ENCODE measurements at places on chromosomes 2 and 18. TPM values are rescaled to one million over a fixed set of nuclear protein-coding genes. Genes with fewer than 3 reads are reported as not detected.

DNA sequence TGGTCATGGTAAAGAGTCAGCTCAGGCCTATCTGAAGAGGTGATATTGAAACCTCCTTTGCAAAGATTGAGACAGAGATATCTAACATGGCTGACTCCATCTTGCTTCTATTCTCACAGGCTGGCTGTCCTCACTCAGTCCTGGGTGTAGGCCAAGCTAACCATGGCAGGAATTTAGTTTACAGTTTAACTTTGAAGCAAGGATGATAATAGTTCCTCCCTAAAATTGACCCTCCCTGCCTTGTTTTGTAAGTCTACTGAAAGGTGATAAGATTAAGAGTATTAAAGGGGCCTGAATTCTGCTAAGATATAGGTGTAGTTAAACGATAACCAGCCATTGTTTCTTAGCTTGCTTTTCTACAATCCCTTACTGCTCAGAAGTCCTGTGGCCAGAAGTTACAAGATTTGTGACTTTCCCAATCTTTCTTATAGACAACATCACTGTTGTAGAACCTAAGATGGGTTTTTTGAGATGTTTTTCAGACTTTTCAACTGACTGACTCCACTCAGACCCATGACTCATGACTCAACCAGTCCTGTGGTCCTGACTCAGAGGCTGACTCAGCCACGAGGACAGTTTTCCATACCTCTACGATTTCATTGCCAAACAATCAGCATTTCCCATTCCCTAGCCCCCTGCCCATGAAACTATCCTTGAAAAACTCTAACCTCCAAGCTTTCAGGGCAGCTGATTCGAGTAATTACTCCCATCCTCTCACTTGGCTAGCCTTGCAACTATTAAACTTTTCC is 195.7 kb upstream of the SESTD1 start:
- H3K27me3 ChIP-seq, result no peaks in the 10 kb centered on the region
- peaks cover 28% of the 10 kb centered on the region for H3K36me3 ChIP-seq
- no peak overlapping the region for H3K27ac ChIP-seq
- no peak overlapping the region for H3K4me3 ChIP-seq
- no peaks in the 10 kb centered on the region for H3K4me1 ChIP-seq

NAT8 gene
- not detected for total RNA-seq

GRCh38 chr2:146220957-146221356 is 1623.9 kb upstream of the ACVR2A start:
- DNase-seq, result no peak
- no peak overlapping the region for H3K27ac ChIP-seq
- no peaks in the 10 kb centered on the region for H3K4me1 ChIP-seq
- H3K4me3 ChIP-seq, result no peak overlapping the region

GRCh38 chr2:224671731-224672130 is 44.4 kb downstream of the CCDC195 start:
- H3K4me1 ChIP-seq, result peaks cover 5% of the 10 kb centered on the region
- no peak for DNase-seq
- no peak overlapping the region for H3K4me3 ChIP-seq
- no peaks in the 10 kb centered on the region for H3K36me3 ChIP-seq

GRCh38 chr2:53477517-53477916 is 290.1 kb upstream of the CHAC2 start:
- no peaks in the 10 kb centered on the region for H3K27me3 ChIP-seq
- DNase-seq, result no peak
- peaks cover 3% of the 10 kb centered on the region for H3K36me3 ChIP-seq

DNA sequence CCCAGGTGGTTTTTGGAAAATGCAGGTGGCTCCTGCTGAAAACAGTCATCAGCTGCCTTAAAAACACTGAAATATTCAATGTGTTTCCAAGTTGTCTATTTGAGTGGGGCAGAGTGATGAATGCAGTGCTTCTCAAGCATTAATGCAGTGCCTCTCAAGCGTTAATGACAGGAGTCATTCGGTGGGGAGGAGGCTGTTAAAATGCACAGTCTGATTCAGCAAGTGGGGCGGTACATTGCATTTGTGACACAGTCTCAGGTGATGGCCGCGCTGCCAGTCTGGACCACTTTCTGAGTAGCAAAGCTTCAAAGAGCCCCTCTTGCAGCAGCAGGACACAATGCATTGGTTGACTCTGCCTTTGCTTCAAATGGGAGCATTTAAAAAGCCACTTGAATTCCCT is 231.4 kb upstream of the RGPD4 start:
- H3K4me3 ChIP-seq, result no peak overlapping the region
- no peaks in the 10 kb centered on the region for H3K36me3 ChIP-seq
- DNase-seq, result no peak
- H3K27me3 ChIP-seq, result no peaks in the 10 kb centered on the region

LCT gene
- not detected for total RNA-seq

DNA sequence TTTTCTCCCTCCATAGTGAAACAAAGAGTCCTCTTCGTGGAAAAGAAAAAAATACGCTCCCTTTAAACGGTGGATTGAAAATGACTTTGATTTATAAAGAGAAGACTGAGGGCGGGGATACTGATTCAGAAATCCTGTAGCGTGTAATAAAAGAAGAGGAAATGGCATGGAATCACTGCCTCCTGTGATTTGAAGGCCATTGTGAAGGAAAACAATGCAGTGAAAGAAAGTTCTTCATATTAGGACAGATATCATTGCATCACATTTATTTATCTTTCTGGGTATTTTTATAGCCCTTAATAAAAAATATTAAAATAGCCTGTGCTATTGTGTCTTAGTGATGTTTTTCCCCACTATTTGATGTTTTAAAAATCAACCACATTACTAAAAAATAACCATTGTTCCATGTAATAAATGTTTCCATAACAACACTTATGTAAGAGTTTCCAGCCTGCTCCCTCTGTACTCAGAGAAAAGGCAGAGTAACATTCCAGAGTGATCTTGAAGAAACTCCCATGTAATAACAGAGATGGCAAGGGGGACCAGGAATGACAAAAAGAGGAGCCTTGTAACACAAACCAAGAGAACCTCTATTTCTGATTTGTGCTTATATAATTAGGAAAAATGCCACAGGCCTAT is 8.0 kb downstream of the MRPL33 start:
- DNase-seq, result no peak
- H3K4me3 ChIP-seq, result no peak overlapping the region
- no peaks in the 10 kb centered on the region for H3K4me1 ChIP-seq
- no peak overlapping the region for H3K27ac ChIP-seq
- H3K36me3 ChIP-seq, result peaks cover 15% of the 10 kb centered on the region

DNA sequence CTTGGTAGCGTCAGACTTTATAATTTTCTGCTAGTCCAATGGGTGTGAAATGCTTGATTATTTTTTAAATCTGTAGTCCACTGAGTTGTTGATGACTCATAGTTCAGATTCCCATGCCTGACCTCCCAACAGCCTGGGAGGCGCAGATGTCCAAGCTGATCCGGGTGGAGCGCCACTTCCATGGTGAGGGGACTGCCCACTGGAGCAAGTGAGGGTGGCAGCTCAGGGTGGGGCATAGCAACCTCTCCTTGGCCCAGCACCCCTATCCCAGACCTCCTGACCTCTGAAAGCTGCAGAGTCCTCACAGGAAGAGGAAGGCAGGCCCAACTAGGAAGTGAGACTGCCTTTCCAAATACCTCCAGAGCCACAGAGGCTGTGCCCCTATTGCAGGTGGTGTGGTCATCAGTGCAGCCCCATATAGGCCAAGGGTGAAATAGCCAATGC is 4.4 kb downstream of the MAL start:
- no peak overlapping the region for H3K27ac ChIP-seq
- H3K27me3 ChIP-seq, result peaks cover 53% of the 10 kb centered on the region
- DNase-seq, result no peak
- no peaks in the 10 kb centered on the region for H3K36me3 ChIP-seq
- H3K4me1 ChIP-seq, result peaks cover 19% of the 10 kb centered on the region
- no peak overlapping the region for H3K4me3 ChIP-seq

- no peak for DNase-seq
- H3K4me3 ChIP-seq, result no peak overlapping the region
- H3K4me1 ChIP-seq, result peaks cover 3% of the 10 kb centered on the region
- H3K27me3 ChIP-seq, result no peaks in the 10 kb centered on the region
- H3K27ac ChIP-seq, result no peak overlapping the region
These were observed 44.3 kb upstream of the AGAP1 start for GRCh38 chr2:235449568-235449967.

GRCh38 chr2:30705711-30706533 is 101.3 kb downstream of the CAPN13 start:
- H3K4me1 ChIP-seq, result no peaks in the 10 kb centered on the region
- no peak overlapping the region for H3K4me3 ChIP-seq
- no peak overlapping the region for H3K27ac ChIP-seq

DNA sequence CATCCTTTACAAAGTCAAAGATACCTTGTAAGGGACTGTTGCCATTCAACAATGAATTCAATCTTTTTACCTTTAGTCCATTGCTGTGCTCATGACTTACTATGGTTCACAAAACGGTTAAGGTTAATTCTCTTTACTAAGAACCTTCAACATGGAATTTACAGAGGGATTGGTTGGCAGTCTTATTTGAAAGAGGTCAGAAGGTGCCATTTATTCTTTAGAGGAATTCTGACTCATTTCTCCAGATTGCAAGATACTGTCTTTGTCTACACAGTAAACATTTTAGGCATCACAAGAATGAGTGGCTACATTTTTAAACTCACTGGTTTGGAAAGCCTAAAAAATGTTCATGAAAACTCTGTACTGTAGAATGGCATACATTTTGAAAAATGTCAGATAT is 17.4 kb downstream of the KCNH7 start:
- H3K27ac ChIP-seq, result no peak overlapping the region
- no peaks in the 10 kb centered on the region for H3K27me3 ChIP-seq
- H3K4me1 ChIP-seq, result peaks cover 12% of the 10 kb centered on the region
- no peak for DNase-seq
- H3K36me3 ChIP-seq, result no peaks in the 10 kb centered on the region

DNA sequence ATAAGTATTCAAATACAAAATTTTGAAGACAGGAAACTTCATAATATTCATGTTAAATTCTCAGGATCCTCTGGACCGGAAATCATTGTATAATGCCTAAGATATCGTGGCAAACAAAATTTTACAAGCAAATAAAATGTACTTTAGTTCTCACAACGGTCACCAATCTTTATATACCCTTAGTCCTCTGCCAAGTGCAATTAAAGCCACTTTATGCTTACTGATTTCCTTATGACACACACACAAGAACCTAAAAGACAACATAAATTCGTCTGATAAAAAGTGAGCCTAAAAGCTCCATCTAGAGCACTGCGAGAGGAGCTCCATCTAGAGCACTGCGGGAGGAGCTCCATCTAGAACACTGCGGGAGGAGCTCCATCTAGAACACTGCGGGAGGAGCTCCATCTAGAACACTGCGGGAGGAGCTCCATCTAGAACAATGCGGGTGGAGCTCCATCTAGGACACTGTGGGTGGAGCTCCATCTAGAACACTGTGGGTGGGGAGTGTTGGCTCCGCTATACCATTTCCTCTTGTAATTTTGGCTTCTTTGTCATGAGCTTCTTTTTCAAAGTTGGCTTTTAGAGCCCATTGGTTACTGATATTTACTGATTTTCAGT is 15.9 kb downstream of the ATP8B1 start:
- no peak for DNase-seq
- H3K4me1 ChIP-seq, result peaks cover 7% of the 10 kb centered on the region
- no peaks in the 10 kb centered on the region for H3K36me3 ChIP-seq

STARD7 gene
- total RNA-seq, result 199 TPM

GRCh38 chr2:2703762-2704427 is 372.8 kb upstream of the MYT1L start:
- DNase-seq, result no peak
- H3K27me3 ChIP-seq, result no peaks in the 10 kb centered on the region
- H3K36me3 ChIP-seq, result no peaks in the 10 kb centered on the region
- H3K4me1 ChIP-seq, result peaks cover 51% of the 10 kb centered on the region

ZSWIM2 gene
- total RNA-seq, result not detected

DNA sequence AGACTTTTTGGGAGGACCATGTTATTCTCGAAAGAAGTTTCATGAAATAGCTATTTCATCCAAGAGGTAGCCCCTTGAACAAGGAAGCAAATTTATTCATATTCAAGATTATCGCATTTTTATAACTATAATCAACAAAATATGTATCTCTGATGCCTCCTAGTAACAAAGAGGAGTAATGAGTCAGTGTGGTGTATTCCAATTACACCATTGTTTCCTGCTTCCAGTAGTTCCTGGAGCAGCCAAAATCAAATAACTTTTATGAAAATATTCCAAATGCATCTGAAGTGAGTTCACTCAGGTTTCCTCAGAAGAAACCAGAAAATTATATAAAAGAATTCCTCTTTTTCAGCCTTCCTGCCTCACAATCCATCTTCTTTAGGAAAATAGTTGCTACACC is 43.0 kb downstream of the ANKRD36B start:
- H3K4me1 ChIP-seq, result peaks cover 2% of the 10 kb centered on the region
- DNase-seq, result no peak
- no peaks in the 10 kb centered on the region for H3K27me3 ChIP-seq
- H3K36me3 ChIP-seq, result peaks cover 24% of the 10 kb centered on the region

- H3K4me3 ChIP-seq, result no peak overlapping the region
- peaks cover 55% of the 10 kb centered on the region for H3K4me1 ChIP-seq
- H3K27me3 ChIP-seq, result no peaks in the 10 kb centered on the region
- no peaks in the 10 kb centered on the region for H3K36me3 ChIP-seq
- H3K27ac ChIP-seq, result no peak overlapping the region
These were observed 557.5 kb downstream of the ARHGAP15 start for GRCh38 chr2:143686585-143687164.

ACMSD gene
- total RNA-seq, result not detected

DNA sequence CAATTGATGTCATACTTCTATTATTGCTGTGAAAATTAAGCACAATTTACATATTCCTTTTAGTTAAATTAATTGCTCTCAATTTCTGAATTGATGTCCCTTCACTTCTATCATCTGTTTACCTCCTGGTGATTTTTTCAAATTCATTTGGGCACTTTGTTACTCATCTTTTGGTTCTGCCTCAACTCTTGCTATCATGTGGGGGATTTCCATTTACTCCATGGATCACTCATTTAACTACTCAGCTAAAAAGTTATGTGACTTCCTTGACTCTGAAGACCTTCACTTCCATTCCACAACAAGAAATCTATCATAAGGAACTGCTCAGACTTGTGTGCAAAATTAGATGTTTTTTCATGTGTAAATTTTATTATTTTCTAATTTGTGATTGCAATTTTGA is 126.2 kb downstream of the EHBP1 start:
- H3K4me1 ChIP-seq, result peaks cover 11% of the 10 kb centered on the region
- no peaks in the 10 kb centered on the region for H3K27me3 ChIP-seq
- DNase-seq, result no peak
- H3K36me3 ChIP-seq, result peaks cover 56% of the 10 kb centered on the region
- no peak overlapping the region for H3K4me3 ChIP-seq
